ENCODE measurements at places on chromosomes 7 and 10. TPM values are rescaled to one million over a fixed set of nuclear protein-coding genes. Genes with fewer than 3 reads are reported as not detected.

The MAT1A gene
- total RNA-seq = not detected

The TDRD1 gene
- total RNA-seq = not detected

The ZNF117 gene
- total RNA-seq = 0.81 TPM

The FOXI2 gene
- not detected for total RNA-seq

All from Caki2 (cell line).